Cardiac septum (tissue), 1 donor: ENCODE measurements at places on chromosomes 12 and 14. TPM values are rescaled to one million over a fixed set of nuclear protein-coding genes. Genes with fewer than 3 reads are reported as not detected.

DNA sequence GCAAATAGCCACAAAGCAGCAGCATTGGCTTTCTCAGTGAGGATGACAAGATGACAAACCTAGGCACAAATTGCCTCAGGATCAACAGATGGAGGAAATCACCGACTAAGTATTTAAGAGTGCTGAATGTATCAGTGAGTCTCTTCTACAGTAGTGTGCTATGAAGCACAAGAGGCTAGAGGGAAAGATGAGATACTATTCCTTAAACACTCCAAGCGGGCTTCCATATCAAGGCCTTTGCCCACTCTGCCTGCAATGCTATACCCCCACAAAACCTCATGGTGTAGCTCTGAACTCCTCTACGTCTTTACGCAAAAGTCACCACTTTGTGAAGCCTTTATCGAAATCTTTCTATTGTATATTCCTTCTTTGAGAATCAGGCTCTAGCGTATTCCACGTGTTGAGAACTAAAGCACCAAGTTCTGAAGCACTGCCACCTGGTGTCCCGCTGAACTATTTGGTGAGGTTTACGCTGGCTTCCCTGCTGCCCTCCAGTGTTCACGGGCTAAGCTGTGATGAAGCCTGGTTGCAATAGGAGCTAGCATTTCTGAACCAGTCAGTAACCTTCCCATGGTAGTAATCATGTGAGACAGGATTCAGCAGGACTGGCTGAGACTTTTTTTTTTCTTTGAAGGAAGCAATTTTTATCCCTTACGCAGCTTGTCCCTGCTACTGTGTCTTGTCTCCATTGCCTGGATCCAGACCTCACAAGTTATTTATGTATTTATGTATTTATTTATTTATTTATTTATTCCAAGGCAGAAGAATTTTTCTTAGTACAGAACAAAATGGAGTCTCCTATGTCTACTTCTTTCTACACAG, 426.5 kb upstream of the OR4E1 start:
- DNase-seq: no peak

GRCh38 chr12:127489061-127489460, 777.9 kb upstream of the TMEM132C start:
- no peak for DNase-seq

DNA sequence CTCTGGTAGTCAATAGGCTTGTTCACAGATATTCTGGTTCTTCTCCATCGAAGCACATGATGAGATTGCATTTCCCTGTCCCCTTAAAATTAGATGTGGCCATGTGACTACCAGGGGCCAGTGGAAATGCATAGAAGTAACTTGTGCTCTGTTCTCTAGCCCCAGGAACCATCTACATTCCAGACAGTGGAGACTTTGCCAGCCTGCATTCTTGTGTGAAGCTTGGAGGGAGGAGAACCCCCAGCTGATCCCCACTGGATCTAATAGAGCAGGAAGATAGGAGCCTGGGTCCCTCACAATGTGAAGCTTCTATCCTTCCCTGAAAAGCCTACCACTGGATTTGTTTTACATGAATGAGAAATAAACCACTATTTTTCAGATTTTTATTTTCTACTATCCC, 130.1 kb downstream of the KITLG start:
- DNase-seq: no peak

- no peak for DNase-seq
Measured at GRCh38 chr14:100568998-100569733, 18.1 kb downstream of the BEGAIN start.

DNA sequence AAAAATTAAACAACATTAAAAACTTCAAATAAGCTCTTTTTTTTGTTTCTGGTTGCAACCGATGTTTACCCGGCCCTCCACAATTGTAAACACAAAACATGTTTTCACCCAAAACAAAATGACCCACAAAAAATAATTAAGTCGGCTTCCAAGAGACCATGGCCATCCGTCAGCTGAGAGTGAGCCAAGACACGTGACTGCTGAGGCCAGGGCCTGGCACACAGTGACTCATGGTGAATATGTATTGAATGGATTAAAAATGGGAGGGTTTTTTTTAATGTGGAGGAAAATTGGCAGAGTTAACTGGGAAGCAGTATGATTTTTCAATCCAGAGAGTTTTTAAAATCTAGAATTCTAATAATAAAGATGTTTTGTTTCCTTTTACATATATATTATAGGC, 13.8 kb upstream of the CPNE8 start:
- no peak for DNase-seq

DNA sequence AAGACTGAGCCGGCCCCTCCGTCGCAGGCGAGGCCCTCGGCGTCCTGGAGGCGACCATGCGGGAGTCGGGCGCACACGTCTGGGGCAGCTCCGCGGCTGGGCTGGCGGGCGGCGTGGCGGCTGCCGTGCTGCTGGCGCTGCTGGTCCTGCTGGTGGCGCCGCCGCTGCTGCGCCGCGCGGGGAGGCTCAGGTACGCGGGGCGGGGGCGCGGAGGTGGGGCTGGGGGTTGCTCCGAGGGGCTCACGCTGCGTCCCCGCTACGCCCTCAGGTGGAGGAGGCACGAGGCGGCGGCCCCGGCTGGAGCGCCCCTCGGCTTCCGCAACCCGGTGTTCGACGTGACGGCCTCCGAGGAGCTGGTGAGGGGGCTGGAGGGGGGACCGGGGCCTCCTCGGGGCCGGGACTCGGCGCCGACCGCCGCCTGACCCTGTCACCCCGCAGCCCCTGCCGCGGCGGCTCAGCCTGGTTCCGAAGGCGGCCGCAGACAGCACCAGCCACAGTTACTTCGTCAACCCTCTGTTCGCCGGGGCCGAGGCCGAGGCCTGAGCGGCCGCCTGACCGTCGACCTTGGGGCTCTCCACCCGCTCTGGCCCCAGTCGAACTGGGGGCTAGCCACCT, 7.8 kb downstream of the AMN start:
- no peak for DNase-seq

- DNase-seq: no peak
Measured at GRCh38 chr12:115354007-115354890, 670.3 kb upstream of the TBX3 start.

- no peak for DNase-seq
Measured at GRCh38 chr12:75954041-75954440, 77.5 kb downstream of the PHLDA1 start.

CYP46A1 gene
- 5.5 TPM for total RNA-seq

DBX2 gene
- total RNA-seq: 0.19 TPM

OAS1 gene
- total RNA-seq: 4.0 TPM

SLC35F4 gene
- not detected for total RNA-seq

CPNE6 gene
- total RNA-seq: 1.4 TPM

EFS gene
- 3.7 TPM for total RNA-seq
